NCI-H2081 (cell line): ENCODE measurements at places on chromosomes 3 and 15.

- no peak for DNase-seq
Measured at GRCh38 chr3:151357463-151357850, 27.1 kb downstream of the P2RY12 start.

DNA sequence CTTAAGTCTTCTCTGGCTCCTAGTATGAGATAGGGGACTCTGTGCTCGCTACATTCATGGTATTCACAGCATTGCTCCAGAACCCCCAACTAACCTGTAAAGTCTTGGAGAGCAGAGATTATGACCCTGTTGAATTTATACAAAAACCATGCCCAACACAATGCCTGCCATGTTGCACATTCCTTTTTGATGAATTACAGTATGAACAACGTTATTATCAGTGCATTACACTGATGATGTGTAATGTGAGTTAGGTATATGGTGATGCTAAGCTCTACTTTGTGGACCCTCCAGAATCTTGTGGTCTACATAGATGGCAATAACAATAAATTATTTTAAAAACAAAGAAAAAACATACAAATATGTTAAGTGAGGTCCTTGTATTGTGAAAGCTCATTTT lies 64.3 kb downstream of the EOMES start:
- DNase-seq, result no peak

- DNase-seq, result no peak
Measured at GRCh38 chr3:66196633-66197032, 24.2 kb upstream of the SLC25A26 start.

GRCh38 chr3:23442598-23443383 lies 239.7 kb downstream of the UBE2E2 start:
- DNase-seq, result no peak
